ENCODE measurements at places on chromosomes 2 and 18.

DNA sequence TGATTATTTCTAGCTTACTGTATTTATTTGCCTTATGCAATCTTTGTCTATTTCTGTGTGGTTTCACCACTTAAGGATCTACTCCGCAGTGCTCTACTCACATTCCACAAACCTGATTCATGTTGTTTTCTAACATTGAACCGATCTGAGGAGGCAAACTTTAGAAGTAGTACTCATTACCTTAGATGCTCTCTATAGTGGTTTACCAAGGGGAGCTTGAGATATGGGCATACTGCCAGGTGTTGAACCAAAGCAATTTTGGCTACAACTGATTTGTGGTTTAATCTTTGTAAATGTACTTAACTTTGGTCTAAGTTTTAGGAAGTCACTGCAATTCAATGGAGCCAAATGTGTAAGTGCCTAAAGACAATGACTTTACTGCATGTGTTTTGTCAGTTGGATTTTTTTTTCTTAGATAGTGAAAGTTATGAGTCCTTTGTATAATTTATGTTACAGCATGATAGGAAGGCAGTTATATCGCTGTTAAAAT is 50.1 kb downstream of the MAP2 start:
- peak; percentile 42 for DNase-seq

DNA sequence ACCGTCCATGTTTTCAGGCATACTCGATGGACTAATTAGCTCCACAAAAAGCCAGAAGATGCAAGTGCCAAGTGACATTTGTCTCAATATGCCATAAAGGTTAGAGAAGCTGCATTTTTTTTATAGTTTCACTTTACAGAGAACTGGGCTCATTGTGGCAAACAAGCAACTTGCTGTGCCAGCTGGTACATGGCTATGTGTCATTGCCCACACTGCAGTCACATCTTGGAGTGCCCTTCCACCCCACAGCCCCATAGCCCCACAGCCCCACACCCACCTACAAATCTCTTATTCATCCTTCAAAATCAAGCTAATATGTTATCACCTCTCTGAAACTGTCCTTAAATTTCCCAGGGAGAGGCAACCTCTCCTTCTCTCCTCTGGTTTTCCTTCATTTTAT is 451.9 kb downstream of the ARHGAP15 start:
- no peak for DNase-seq

DNA sequence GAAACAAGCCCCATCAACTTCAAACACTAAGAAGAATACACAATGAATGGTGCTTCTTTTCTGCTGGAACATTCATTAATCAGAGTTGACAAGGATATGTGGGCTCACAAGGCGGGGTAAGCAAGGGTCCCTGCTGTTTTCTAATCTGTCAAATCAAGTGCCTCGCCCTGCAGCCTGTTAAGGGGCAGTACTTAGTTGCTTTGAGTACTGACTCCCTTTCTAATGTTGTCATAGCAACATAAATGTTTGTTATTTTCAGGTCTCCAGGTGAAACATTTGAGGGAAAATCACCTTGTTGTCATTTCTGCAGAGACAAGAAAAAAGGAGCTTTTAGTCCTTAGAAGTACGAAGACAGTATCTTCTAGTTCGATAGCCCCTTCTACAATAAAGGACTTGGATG is 284.7 kb upstream of the PKDCC start:
- DNase-seq, result no peak

DNA sequence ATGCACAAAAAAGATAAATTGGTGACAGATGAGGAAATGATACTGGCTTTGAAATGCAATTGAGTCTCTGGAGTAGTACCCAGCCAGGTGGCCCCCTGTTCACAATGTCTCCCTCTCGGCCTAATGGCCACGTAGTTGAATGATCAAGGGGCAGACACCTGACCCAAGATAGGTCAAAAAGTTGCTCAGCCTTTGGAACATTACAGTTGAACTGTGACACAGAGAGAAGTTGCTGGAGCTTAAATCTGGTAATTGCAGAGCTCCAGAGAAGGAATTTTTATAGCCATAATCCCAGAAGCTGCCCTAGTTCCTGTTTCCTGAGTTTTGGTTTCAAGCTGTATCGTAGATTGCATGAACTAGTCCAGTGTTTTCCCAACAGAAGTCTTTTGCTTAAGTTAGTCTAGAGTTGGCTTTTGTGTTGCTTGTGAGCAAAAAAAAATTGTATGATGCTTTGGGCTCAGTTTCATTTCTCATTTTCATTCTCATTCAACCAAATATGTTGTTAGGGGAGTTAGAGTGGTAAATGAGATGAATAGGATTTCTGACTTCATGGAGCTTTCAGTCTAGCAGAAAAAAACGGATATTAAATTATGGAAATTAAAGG is 117.9 kb downstream of the CSRNP3 start:
- no peak for DNase-seq

DNA sequence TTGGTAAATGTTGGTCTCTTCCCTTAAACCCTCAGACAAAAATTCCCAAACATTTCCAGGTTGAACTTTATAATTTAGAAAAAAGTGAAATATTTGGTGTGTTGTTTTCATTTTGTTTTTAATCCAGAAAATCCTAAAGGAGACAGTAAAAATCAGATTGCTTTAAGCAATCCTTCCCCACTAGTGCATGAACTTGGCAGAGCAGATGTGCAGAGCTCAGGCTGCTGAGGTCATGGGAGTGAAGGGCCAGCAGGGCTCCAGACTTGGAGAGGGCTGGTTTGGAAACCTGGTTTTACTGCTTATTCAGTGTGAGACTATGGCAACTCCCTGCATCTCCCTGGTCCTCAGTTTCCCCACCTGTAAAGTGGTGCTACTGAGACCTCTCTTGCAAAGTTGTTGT is 66.7 kb upstream of the TEX51 start:
- DNase-seq, result no peak

GRCh38 chr2:205805136-205805535 is 122.8 kb downstream of the NRP2 start:
- no peak for DNase-seq

DNA sequence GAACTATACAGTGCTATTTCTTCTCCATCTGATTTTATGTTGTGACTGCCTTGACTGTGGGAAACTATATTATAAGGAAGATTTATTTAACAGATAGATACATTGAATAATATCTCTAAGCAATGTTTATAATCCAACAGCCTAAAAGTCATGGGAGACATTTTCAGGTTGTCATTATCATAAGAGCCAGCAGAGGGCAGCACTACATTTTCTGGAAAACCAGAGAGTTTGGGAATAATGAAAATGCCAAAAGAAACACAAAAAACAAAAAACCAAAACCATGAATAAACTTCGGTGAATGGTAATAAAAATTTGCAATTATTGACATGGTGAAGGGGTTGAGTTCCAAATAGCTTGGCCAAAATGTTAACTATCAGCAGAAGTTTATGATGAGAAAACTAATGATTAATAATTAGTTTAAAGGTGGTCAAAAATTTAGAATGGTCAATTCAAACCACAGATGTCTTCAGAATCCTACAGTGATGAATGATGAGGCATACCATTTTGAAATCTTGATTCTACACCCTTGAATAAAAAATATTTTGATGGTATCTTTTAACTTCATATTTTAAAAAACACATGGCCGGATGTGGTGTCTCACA is 4.7 kb downstream of the EEF1B2 start:
- peak; percentile 43 for DNase-seq

- no peak for DNase-seq
Observed at GRCh38 chr2:73821669-73822068, 7.1 kb upstream of the STAMBP start.

GRCh38 chr2:207825045-207825954 is 55.6 kb upstream of the FZD5 start:
- no peak for DNase-seq

DNA sequence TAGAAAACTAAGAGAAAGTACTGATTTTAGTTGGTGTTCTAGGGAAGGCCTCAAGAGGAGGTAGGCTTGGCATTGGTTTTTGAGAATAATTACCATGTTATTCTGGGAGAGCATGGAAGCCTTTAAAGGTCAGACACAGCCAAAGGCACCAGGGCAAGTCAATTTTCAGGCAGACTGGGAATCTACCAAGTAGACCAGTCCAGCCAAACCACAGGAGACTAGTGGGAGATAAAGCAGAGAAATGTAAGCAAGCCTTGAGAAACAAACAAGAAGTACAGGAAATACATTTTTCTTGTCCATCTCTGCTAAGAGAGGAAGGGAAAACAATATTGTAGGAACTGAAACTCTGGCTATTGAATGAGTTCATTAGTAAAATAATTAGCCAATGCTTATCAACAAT is 5.5 kb upstream of the CCDC68 start:
- DNase-seq, result no peak

GRCh38 chr2:74146929-74147726 is 584 bp downstream of the BOLA3 start:
- no peak for DNase-seq

All from DMS 273 treated with DMSO at 0.1 percent for 48 hours (cell line).